Thymus (tissue), 14 donors: ENCODE measurements at places on chromosomes 6 and 20. TPM values are rescaled to one million over a fixed set of nuclear protein-coding genes. Genes with fewer than 3 reads are reported as not detected.
A peak's percentile ranks its signal among the peaks of the same experiment; 100 is the strongest.

SPATS1 gene
- total RNA-seq, result 0.33 TPM

MYH7B gene
- total RNA-seq, result 0.09 TPM

- no peak for DNase-seq
Measured at GRCh38 chr6:46993846-46994245, 48.3 kb downstream of the ADGRF1 start.

GRCh38 chr20:45404438-45404837, 3.7 kb upstream of the DBNDD2 start:
- no peak for DNase-seq

DNA sequence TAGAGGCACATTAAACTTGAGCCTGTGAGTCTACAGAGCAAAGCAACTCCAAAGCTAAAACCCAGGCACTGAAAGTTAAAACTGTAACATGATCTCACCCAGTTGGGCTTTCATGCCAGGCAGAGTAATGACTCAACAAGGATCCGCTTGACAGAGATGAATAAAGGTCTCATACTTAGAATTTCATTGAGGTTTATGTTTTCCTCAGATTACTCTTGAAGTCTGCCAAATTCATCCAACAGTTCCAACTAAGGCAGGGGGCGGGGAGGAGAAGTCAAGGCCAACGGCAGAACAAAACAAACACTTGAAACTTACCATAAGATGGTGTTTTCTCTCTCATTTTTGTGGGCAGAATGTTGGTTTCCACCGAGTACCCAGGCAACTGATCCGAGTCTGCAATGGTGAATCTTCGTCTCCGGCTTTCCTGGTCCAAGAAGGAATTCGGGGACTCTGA, 54.0 kb upstream of the IPCEF1 start:
- DNase-seq, result peak; percentile 21

GSTA4 gene
- 11.5 TPM for total RNA-seq

KCNB1 gene
- total RNA-seq, result 0.09 TPM

GRCh38 chr6:149168968-149169367, 148.5 kb upstream of the TAB2 start:
- no peak for DNase-seq

GRCh38 chr6:139291813-139292619, at the start of gene TXLNB:
TXLNB (minus strand) TSS chr6:139291998; CDS start chr6:139288899, 3,099 bp downstream.
- DNase-seq, result peak; percentile 94

DNA sequence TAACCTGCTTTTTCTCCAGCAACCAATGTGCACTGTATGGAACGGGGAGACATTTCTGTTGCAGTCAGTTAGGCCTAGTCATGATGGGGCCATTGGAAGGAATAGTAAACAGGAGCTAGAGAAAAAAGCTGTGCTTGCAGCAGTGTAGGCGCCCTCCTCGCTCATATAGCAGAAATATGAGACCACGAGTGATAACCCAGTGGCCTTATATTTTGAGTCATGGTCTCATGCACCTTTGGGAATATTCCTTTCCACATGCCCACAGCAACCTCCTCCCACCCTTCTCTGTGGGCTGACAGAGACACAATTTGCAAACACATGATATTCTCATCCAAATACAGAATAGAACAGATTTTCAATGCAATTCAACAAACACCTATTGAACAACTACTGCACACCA, 248.9 kb upstream of the CITED2 start:
- no peak for DNase-seq

- no peak for DNase-seq
Measured at GRCh38 chr20:37189416-37190016, 10.2 kb upstream of the MROH8 start.

GRCh38 chr6:156776840-156777576, at the start of gene ARID1B:
ARID1B (plus strand) TSS chr6:156777378; CDS start chr6:156777681, 303 bp downstream.
- DNase-seq, result peak; percentile 69

SLCO4A1 gene
- total RNA-seq, result 3.4 TPM

DNA sequence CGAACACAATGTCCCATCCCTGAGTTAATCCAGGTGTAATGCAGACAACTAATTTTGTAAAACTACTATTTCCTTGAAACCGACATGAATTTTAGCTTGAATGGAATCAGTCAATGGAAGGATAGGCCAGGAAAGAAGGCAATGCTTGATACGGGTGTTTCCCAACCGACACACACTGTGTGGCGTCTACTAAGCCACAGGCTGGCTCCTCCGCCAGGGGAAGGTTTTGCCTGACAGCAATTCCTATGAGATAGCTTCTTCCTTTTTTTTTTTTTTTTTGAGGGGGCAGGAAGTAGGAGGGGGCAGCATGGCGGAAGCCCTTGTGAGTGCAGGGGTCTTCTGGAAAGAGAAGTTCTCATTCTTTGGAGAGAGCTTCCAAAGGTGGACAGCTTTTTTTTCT, 12.0 kb upstream of the LAMA4 start:
- DNase-seq, result no peak
